NCI-H2171 (cell line): ENCODE measurements at places on chromosomes 3 and 15.

DNA sequence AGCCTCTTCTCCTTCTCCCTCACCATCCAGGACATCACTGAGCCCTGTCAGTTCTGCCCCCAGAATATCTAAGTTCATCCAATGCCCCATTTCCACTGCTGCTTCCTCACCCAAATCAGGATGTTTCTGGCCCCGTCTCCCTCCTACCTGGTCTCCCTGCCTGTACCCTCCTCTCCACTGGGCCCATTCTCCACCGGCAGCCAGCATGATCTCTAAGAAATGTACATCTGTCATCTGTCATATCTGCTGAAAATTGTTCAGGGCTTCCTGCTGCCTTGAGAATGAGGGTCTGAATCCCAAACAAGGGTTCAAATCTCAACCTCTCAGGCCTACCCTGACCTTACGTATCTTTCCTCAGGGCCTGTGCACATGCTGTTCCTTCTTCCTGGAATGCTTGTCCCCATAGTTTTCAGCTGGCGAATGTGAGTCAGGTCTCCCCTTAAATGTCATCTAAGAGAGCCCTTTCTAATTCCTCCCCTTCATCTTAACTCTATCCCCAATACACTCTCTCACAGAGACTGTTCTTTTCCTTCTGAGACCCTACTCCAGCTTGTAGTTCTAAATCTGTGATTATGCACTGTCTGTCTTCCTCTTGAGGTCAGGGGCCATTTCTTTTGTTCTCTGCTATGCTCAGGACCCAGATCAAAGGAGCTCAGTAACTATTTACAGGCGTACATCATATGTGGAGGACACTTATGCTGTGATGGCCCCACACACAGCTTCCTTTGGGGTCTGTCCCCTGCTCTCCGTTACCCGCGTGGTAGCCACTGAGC, 40.8 kb downstream of the SMAD3 start:
- no peak for DNase-seq

- DNase-seq = no peak
These were observed 141.0 kb downstream of the LPP start for GRCh38 chr3:188294823-188295487.

DNA sequence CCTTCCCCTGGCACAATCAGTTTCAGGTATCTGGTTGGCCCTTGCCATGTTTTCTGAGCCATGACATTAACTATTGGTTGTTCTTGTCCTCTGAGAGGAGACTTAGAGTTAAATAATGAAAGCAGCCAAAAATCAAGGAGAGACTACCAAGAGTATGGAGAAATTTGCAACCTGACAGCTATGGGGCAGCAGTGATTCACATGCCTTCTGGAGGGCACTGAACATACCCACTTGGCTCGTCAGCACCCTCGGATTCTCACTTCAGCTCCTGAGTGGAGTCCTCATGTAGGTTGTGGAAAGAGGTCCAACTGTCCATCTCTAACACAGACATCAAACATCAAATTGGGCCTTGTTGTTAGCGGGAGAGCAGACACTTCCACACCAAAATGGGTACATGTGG, 265.6 kb downstream of the EBLN2 start:
- DNase-seq = no peak

DNA sequence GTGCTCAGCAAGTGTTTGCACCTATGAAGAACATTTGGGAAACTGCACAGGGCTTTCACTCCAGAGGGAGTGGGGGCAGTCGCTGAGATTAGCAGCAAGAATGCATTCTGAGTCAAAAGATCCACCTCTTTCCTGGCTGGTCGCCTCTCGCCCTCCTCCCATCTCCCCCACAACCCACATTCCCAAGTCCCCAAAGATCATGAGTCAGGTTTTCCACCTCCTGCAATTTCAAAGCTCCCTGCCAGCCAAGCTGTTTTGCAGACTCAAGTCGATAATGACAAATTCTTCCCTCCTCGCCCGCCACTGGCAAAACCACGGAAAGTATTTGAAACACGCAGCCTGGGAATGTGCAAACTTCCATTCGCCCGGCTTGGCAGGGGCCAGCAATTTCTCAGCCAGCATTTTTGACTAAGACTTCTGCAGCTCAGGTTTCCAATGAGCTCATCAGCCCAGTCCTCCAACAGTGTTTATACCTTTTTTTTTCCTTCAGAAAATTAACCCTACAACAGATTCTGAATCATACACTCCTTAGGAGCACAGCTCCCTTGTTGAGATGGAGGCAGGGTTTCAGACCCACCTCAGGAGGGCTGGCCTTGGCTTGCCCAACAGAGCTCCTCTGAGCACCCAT, 181.4 kb downstream of the SMAD6 start:
- DNase-seq = no peak

DNA sequence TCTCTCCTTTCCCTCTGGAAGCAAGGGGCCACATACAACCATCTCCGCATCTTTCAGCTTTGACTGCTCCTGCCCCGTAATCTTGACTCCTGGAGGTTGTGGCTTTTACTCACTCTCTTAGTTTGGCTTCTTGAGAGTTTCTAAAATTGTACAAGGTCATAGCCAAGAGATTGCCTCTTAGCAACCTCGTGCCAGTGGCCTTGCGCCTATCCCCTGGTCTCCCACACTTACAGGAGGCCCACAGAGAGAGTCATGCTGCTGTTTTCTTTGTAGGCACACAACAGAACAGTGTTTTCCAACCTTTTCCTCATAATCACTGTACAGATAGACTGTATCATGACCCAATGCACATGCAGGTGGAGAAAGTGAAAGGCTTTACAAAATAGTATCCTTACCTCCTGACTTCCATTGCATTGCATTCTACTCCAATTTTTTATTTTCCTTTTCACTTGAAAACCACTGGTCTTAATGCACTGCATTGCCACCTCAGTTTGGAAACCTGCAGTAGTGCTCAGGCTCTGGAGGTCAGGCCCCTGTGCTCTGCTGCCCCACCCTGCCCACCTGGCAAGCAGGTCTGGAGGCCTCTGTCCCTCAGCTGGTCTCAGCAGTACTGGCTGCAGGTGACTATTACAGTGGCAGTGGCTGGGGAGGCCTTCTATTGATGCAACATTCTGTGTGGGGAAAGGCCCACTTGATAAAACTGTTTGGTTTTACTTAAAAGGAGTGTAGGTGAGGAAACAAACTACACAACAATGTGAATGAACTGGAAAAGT, 156.2 kb downstream of the DNAJB8 start:
- no peak for DNase-seq

- DNase-seq = no peak
These were observed 812.6 kb downstream of the ZPLD1 start for GRCh38 chr3:103247459-103247858.

DNA sequence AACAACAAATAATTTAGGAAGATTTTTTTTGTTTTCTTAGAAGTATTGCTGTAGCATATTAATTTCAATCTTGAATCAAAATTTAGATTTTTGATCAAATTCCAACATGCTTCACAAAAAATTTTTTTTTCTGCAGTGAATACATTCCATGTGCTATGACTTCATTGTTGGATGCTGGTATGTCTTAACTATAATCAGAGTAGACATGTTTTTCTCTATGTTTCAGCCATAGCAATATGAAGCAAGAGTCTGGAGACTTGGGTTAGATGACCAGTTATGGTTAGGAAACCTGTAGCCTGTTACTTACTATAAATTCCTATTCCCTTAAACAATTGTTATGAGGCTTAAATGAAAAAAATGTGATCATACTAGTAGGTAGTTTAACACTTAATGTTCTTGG, 176.1 kb upstream of the CHL1 start:
- DNase-seq = no peak

DNA sequence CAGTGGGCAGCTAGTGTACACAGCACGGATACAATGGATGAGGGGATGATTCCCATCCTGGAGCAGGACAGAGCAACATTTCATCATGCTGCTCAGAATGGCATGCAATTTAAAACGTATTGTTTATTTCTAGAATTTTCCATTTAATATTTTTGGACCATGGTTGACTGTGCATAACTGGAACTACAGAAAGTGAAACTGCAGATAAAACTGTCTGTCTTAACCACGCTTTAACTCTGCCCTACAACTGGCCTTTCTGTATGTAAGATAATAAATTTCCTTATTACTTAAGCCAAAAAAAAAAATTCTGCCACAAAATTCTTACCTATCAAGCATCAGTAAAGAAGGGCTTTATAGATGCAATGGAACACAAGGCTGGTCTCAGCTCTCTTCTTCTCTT, 33.4 kb downstream of the AP3S2 start:
- no peak for DNase-seq

DNA sequence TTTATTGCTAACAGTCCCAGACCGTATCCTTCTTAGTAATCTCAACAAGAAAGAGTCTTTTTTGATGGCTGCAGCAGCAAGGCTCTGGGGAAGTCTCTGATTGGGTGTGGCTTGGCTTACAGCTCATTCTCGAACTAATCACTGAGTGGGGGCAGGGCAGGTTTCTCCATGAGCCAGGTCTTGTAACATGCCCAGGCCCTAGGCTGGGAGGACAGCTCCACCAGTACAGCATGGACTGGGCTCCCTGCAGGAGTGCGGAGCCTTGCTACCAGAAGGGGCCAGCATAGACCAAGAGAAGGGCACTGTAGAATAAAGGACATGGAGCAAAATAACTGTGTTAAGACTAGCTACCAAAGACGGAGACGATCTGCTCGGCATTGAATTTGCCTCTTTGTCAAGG, 7.2 kb downstream of the CD276 start:
- DNase-seq = no peak
